Midbrain (tissue), 1 donor: ENCODE measurements at places on chromosomes 13 and 19.

GRCh38 chr13:94140511-94140910 is 339.0 kb downstream of the DCT start:
- DNase-seq = no peak

- DNase-seq = no peak
Observed at GRCh38 chr13:98228661-98229341, 51.7 kb upstream of the RNF113B start.

DNA sequence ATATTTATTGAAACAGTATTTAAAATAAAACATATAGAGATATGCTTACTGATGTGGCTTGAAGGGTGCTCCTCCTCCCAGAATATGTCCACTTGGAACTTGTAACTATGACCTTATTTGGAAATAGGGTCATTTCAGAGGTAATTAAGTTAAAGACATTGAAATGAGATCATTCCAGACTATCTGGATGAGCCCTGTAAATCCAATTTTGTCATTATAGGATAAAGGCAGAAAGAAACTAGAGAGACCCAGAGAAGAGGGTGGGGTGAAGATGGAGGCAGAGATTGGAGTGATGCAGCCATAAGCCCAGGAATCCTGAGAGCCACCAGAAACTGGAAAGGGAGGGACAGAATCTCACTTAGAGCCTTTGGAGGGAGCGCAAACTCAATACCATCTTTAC is 243.2 kb downstream of the OXGR1 start:
- DNase-seq = no peak

- no peak for DNase-seq
Observed at GRCh38 chr13:56271686-56272085, 869.0 kb upstream of the PRR20A start.

DNA sequence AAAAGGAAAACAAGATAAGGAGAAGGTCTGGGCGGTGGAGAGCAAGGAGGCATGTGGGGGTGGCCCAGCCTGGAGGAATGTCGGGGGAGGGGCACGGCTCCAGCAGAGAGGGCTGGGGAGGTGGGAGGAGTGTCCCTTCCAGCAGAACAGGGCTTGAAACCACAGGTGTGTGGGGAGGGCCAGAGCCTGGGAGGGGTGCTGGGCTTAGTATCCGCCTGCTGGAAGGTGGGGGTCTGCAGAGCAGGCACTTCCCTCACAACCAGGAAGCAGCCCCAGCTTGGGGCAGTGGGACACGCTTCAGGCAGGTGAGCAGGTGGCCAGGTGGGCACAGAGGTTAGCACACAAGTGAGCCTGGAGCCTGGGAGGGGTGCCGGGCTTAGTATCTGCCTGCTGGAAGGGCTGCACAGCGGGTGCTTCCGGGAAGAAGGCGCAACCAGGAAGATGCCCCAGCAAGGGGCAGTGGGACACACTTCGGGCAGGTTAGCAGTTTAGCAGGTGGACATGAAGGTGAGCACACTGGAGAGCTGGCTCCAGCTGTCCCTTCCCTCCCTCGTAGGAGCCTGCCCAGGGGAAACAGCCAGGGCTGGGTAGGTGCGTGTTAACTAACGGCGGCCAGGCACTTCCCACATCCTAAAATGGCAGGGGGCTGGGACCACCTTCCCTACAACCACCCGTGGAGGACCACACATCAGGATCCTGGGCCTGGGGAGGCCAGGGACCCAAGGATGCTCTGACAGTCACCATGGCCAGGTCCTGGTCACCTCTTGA is 3.0 kb downstream of the GAS6 start:
- no peak for DNase-seq

DNA sequence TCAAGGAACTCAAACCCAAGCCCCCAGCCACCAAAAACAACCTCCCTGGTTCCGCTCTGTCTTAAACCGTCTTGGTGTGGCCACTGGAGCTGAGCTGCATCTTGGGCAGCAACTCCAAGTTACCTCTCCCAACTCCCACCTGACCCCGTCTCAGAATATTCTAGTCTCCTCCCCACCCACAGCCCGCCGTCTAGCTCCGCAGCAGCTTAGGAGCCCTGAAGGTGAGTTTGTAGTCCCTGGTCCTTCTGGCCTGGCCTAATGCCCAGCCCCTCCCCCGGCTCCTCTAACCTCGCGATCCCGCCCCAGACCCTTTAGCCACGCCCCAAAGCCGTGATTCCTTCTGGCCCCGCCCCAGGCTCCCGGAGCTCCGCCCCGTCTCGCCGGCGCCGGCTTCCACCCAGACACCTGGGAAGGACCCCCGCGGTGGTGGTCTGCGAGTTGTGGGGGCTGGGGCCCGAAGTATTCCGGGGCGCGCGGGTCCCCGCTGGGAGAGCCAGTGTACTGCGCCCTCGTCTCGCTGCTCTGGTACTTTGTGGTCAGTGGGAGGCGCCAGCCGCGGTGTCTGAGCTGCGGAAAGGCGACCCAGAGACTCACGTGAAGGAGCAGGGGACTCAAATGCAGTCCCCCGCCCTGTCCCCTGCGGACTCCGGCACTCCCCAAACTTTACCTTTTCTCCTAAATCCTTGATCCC is 2.5 kb upstream of the LHB start:
- DNase-seq = peak; percentile 12
